ENCODE measurements at places on chromosomes 2 and 18.

- DNase-seq = no peak
Measured at GRCh38 chr2:85269959-85270358, 57.8 kb downstream of the TGOLN2 start.

- DNase-seq = no peak
Measured at GRCh38 chr18:58526425-58527284, 102.2 kb downstream of the ALPK2 start.

DNA sequence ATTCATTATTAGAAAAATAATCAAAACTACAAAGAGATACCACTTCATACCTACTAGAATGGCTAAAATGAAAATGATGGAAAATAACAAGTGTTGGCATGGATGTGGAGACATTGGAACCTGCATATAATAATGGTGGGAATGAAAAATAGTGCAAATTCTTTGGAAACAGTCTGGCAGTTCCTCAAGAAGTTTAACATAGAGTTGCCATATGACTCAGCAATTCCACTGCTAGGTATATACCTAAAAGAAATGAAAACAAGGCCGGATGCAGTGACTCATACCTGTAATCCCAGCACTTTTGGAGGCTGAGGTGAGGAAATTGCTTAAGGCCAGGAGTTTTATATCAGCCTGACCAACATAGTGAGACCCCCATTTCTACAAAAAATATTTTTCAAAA is 41.6 kb upstream of the ACYP2 start:
- DNase-seq = no peak

DNA sequence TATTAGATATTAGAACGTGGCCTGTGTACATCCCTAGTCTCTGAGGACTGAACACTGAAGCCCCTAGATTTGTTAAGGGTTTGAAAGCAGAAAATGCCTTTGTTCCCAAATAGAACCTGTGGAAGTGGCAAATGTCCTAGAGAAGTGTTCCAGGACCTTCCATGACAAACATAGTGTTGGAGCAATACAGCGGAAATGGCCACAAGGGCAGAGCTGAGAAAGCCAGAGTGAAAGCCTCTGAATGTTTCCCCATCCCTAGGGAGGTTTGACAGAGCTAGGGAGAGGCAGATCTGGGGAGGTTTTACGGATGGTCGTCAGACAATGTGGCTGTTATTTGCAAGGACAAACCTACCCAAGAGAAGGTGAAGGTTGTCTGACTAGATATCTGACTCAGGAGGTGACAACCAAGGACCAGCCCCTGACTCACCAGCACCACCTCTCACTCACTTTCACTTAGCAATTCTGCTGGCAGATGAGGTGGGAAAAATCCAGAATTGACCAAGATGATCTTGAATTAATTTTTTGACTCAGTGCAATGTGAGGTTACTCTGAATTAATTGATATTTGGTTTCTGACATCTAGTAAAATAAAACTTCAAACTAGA is 24.1 kb downstream of the RBM43 start:
- no peak for DNase-seq

DNA sequence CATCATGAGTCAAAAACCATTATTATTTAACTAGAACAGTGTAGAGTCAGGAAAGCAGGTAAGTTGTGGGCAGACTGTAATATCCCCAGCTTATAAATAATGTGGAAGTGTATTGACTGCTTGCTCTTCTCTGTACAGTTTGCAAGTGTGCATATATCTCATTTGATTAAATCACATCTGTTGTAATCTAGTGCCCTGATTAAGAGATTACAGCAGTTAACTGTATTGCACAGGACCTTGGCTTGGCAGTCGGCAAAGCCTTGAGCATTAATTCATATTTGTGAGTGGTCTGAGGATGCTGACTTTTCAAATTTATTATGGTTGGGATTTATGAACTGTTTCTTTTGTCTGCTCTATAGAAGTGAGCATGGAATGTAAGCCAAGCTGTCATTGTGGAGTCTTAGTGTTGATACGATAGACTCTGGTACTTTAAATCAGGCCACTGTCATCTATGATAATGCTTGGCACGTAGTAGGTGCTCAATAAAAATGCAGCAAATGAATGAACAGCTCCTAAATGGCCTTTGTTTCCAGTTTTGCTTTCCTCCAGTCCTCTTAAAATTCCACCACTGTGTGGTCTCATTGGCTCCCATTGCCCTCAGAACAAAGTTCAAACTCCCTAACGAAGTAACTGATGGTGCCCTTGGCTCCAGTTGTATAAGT is 48.3 kb downstream of the RAB31 start:
- DNase-seq = no peak

- no peak for DNase-seq
Measured at GRCh38 chr2:234731236-234731635, 220.6 kb upstream of the SH3BP4 start.

GRCh38 chr2:230348787-230349186 is 21.8 kb downstream of the SP140L start:
- DNase-seq = no peak

- DNase-seq = no peak
Measured at GRCh38 chr2:196160101-196160500, 11.3 kb downstream of the STK17B start.

DNA sequence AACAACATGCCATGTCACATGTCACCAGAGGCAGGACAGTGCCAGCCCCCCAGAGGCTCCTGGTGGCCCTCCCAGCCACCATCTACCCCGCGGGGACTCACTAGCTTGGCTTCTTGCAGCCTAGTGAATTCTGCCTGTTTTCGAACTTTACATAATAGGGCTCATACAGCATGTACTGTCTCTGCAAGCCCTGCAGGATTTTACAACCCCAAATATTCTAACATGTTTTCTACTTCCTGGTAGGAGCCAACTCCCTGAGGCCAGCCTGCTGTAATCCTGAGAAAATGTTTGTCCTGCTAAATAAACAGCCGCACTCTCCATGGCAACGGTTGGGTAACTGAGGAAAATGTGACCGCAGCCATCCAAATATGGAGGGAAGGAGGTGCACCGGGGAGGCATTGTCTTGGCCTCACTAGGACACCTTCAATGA is 2.7 kb downstream of the PER2 start:
- no peak for DNase-seq

DNA sequence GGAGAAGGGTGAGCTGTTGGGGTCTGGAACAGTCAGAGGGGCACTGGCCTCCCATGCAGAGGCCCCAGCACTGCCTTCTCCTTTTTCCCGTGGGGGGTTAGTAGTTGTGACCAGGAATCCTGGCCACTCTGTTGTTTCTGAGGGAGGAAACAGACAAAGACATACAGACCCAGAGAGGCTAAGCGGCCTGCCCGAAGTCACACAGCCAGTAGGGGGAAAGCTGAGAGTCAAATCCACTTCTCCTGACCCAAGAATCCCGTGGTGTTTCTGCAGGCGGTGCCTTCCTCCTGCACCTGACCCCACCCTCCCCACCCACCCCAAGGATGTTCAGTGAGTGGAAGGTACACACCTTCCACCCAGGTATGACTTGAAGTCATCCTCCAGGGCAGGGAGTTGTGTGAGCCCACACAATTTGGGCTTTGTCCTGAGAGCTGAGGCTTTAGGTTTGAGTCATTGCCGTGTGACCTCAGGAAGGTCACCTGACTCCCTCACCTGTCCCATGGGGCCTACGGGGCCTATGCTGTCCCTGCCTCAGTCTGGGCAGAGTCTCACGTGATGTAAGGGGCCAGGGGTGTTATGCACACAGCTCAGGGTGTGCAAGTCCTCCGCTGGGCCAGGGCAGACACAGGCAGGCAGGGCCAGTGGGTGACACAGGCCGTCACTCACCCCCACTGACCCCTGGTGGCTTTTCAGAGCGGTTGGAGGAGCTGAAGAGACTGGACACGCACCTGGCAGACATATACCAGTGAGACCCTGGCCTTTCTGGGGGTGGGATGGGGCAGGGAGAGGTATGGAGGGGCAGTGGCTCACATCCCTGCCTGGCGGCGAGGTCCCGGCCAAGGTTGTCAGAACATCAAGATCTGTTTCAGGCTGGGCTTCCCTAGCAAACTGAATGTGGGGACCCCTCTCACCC is 5.0 kb downstream of the NT5DC4 start:
- no peak for DNase-seq

GRCh38 chr18:35481960-35482366 is 15.8 kb downstream of the INO80C start:
- no peak for DNase-seq

DNA sequence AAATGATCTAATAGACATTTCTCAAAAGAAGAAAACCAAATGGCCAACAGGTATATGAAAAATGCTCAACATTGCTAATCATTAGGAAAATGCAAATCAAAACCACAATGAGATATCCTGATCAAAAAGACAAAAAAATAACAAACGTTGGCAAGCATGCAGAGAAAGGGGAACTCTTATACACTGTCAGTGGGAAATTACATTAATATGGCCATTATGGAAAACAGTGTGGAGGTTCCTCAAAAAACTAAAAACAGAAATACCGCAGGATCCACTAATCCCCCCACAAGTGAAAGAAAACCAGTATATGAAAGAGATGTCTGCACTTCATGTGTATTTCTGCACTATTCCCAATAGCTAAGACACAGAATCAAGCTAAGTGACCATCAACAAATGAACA is 57.7 kb upstream of the CTIF start:
- DNase-seq = no peak

DNA sequence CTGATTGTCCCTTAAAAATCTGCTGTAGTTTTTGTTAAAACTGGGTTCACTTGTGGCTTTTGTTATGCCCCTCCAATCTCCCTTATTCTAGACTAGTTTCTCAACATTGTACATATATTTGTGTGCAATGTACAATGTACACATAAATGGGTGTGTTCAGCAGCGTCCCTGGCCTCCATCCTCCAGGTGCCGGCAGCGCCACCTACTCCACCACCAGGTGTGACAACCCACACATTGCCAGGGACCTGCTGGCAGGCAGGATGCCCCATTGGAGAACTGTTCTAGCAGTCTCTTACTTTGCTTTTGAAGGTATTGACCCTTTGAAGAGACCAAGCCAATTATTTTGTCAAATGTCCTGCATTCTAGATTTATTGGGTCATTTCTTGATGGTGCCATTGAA is 75.4 kb downstream of the SH3RF3 start:
- DNase-seq = no peak

- no peak for DNase-seq
Measured at GRCh38 chr2:195536906-195537305, 120.1 kb upstream of the SLC39A10 start.

DNA sequence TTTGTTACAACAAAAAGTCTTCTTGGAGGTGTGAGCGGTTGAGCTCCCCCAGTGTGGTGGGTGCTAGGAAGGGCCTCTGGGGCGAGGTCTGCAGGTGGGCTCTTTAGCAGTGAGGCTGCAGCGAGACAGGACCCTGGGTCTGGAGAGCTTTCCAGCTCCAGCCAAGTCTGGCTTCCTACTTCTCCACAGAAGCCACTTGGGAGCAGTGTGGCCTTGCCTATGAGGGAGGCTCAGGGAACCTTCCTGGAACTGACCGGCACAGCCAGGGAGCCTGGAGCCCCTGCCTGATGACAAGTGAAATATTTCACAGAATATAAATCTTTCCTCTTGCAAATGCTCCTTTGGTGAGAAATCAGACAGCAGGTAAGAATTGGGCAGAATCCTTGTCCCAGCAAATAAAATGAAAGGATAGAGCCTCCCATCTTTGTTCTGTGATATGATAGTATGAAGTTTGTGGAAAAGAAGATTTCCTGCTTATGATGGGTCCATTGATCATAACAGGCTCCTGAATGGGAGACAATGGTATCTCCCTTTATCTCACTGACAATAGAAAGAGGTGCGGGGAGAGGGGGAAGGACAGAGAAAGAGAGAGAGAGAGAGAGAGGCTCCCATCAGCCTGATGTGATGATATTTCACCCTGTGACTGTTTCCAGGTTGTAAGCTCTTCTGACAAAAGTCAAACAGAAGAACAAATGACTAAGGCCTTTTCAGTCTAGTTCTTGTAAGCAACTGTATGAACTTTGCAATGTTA is 289.8 kb upstream of the SPRED2 start:
- DNase-seq = no peak

- no peak for DNase-seq
Measured at GRCh38 chr18:58216071-58216481, 172.1 kb downstream of the NEDD4L start.

DNA sequence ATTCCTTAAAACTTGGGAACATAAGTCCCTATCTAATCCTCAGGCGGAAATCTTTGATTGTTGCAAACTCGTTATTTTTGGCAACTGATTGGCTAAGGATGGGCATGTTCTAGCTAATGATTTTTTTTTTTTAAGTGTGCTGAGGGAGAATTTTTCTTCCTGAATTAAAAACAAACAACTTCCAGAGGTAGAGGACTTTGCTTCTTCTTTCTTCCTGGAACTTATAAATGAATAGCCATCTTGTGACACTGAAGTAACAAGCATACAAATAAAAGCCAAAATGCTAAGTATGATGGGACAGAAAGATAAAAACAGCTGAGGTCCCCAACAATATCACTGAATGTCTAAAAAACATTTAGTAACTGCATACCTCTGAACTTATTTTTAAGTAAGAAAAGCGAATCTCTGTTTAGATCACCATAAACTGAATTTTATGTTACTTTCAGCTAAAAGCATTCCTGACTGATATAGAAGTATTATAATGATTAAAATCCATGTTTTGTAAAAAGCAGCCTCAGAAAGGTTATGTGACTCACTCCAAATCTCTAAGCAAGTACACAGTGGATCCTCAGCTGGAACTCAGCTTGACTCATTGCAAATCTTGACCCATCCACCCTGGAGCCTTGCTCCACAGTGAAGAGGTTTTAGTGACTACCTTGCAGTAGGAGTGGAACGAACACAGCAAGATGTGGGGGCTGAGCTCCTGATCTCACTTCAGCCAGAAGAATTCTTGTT is 344.4 kb downstream of the CLIP4 start:
- no peak for DNase-seq

- DNase-seq = no peak
Measured at GRCh38 chr2:189091253-189091652, 88.3 kb downstream of the COL5A2 start.

DNA sequence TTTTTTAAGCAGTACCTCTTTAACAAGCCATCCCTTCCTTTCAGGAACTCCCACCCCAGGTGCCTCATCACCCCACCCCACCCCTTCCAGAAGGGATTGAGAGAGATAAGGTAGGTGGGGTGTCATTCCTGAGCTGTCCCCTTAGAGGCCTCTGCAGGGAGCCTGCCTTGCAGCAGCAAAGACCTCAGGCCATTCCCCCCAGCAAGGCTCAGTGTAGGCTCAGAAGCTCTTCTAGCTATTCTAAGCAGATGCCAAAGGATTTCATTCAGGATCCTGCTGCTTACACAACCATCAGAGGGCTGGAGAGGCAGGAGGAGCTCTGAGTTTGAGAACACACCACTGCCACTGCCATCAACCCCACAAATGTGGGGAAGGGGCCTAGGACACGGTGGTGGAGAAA is 5.8 kb upstream of the FIGLA start:
- DNase-seq = no peak
